ENCODE measurements at places on chromosomes 16 and 17. TPM values are rescaled to one million over a fixed set of nuclear protein-coding genes. Genes with fewer than 3 reads are reported as not detected.

The PIK3R6 gene
- 3.0 TPM for total RNA-seq

DNA sequence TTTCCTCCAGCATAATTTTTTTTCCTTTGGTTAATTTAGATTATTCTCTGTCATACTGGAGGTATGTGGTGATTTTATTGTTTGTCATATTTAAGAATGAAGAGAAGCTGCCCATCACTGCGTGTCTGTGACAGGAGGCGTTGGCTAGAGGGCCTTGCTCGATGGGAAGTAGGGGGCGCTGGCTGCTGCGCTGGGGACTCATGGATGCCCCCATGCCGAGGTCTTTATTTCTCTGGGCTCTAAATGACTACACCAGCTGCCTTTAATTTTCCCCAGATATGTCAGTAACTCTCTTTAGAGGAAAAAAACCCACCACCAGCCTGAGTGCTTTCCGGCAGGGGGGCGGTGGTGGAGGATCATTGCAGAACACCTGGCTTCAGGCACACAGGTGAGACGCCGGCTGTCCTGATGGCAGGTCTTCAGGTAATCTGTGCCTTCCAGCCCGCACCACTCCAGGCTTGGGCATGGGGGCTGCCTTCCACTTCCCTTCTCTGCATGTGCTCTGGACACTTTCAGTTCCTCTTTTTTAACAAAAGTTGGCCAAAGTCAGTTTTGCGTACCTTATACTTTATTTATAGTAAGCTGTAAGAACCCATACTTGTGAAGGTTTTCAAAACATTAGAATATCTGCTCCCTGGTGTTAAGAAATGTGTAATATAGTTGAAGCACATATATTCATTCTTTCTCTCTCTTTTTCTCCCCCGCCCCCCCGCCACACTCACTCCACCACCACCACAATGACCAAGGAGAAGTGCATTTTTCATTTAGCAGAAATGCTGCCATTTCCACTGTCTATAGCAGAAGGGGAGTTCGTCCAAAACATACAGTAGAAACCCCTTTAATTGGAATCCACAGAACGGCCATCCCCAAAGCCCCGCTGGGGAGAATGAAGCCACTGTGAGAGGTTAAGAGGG, 192.7 kb downstream of the RPTOR start:
- no peaks in the 10 kb centered on the region for H3K36me3 ChIP-seq
- no peak overlapping the region for H3K4me3 ChIP-seq
- no peak overlapping the region for H3K27ac ChIP-seq
- H3K4me1 ChIP-seq = peaks cover under 1% of the 10 kb centered on the region
- DNase-seq = no peak
- H3K27me3 ChIP-seq = no peaks in the 10 kb centered on the region

The OR1A2 gene
- not detected for total RNA-seq

- no peaks in the 10 kb centered on the region for H3K36me3 ChIP-seq
- no peaks in the 10 kb centered on the region for H3K4me1 ChIP-seq
- no peak overlapping the region for H3K27ac ChIP-seq
- no peak overlapping the region for H3K4me3 ChIP-seq
Observed at GRCh38 chr17:31605761-31606160, 214.3 kb downstream of the RAB11FIP4 start.

- peaks cover 19% of the 10 kb centered on the region for H3K36me3 ChIP-seq
- H3K4me1 ChIP-seq = peaks cover 12% of the 10 kb centered on the region
- H3K27me3 ChIP-seq = no peaks in the 10 kb centered on the region
Observed at GRCh38 chr17:42513686-42514085, 22.4 kb upstream of the NAGLU start.

DNA sequence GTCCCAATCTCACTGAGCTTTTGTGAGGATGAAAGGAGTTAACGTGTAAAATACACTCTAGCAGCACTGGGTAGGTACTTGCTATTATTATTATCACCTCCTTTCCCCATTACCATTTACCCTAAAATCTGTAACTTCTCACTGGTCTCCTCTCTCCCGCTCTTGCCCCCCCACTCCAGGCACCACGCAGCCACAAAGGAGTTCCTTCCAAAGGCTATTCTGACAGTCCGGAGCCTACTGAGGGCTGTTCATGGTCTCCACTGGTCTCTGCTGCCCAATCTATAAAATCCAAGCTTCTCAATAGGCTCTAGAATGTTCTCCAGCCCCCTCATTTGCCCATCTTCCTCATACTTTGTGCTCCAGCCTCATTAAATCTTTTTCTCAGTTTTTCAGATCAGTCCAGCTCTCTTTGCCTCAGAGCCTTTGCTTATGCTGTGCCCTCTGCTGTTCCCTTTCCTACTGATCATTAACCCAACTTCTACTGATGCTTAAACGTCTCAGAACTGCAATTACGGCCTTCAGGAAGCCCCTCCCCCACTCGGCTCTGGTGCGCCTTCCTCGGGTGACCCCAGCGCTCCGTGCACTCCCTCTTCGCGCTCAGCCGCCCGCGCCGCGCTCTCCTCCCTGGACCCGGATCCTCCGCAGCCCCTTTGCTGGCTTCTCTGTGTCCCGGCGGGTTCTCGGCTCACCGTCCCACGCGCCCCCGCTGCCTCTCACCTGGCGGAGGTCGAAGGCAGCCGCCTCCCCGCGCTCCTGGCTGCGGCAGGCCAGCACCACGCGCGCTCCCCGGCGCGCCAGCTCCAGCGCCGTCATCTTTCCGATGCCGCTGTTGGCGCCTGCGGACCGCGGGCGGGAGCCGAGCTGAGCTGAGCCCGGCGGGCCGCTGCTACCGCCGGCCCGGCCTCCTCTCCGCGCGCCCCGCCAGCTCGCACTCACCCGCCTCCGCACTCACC, 737 bp downstream of the DHRS13 start:
- H3K36me3 ChIP-seq = peaks cover 11% of the 10 kb centered on the region
- peaks cover 2% of the 10 kb centered on the region for H3K4me1 ChIP-seq
- H3K27me3 ChIP-seq = no peaks in the 10 kb centered on the region

DNA sequence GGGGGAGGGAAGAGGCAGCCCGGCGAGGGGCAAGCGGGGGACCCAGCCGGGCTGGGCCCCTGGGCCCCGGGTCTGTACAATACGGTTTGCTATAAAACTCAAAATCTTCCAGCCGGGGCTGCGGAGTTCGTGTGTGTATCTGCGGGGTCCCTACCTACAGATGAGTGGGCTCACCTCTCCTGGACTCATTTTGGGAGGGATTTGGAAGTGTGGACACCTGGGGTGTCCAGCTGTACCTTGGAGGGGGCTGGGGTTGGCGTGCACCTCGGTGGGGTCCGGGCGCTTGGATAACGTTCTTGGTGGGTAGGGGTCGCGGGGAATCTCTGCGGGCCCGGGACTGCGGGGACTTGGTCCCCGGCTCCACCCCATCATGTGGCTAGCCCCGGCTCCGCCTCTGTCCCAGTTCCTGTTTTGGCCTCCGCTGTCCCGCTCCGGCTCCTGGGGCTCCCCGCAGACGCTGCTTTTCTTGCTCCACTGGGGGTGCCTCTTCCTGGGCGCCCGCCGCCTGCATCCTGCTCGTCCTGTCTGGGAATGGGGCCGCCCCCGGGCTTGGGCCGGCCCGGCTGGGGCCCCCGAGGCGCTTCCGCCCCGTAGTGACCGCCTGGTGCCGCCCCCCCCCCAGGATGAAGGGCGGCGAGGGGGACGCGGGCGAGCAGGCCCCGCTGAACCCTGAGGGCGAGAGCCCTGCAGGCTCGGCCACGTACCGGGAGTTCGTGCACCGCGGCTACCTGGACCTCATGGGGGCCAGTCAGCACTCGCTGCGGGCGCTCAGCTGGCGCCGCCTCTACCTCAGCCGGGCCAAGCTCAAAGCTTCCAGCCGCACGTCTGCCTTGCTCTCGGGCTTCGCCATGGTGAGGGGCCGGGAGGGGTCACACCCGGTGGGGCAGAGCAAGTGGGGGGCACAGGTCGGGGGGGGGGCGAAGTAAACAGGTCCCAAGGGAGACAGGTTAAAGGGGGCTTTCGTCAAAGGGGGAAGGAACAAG, at the start of gene ORAI3:
TSS of gene ORAI3 (plus strand) at position 402 of the 983 bp plus-strand sequence. CDS start at position 624, 222 bp downstream.
- peaks cover 18% of the 10 kb centered on the region for H3K36me3 ChIP-seq
- peak within 1 kb of the TSS; percentile 81 for H3K4me3 ChIP-seq
- DNase-seq = peak; percentile 85
- no peaks in the 10 kb centered on the region for H3K27me3 ChIP-seq
- peak within 1 kb of the TSS; percentile 95 for H3K27ac ChIP-seq

- H3K4me1 ChIP-seq = no peaks in the 10 kb centered on the region
- peaks cover 2% of the 10 kb centered on the region for H3K27me3 ChIP-seq
- DNase-seq = no peak
- no peak overlapping the region for H3K4me3 ChIP-seq
Observed at GRCh38 chr17:45653616-45654015, 130.5 kb upstream of the CRHR1 start.

The NT5C gene
- total RNA-seq = 75.3 TPM
